ENCODE measurements at places on chromosomes 2 and 18.
A peak's percentile ranks its signal among the peaks of the same experiment; 100 is the strongest.

GRCh38 chr2:200585730-200586643, at the start of gene AOX1:
TSS of gene AOX1 (plus strand) at chr2:200586014. CDS start at chr2:200586109, 95 bp downstream.
- peak; percentile 20 for DNase-seq

GRCh38 chr2:188399159-188399558, 107.5 kb downstream of the GULP1 start:
- no peak for DNase-seq

GRCh38 chr2:214465363-214466146, 54.7 kb downstream of the VWC2L start:
- no peak for DNase-seq

DNA sequence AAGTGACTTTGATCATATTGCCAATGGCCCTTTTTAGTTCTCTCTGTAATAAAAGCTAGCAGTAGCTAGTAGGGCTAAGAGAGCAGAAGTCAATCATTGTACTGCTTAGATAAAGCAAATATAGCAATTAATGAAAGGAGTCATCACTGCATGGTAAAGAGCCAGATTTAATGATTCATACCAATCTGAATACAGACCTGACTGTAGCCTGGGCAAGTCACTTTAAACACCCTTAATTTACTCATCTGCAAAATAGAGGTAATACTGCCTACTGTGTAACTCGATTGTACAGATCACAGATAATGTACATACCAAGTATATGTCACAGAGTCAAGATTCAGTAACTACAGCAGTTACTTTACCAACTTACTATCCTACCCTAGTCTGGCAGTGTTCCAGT, 63.6 kb downstream of the ASXL2 start:
- no peak for DNase-seq

- DNase-seq: no peak
Observed at GRCh38 chr18:59273759-59274532, 692 bp upstream of the RAX start.

GRCh38 chr2:18378020-18378653, 182.3 kb downstream of the RDH14 start:
- DNase-seq: peak; percentile 16

GRCh38 chr2:226213717-226214116, 585.9 kb downstream of the IRS1 start:
- no peak for DNase-seq

DNA sequence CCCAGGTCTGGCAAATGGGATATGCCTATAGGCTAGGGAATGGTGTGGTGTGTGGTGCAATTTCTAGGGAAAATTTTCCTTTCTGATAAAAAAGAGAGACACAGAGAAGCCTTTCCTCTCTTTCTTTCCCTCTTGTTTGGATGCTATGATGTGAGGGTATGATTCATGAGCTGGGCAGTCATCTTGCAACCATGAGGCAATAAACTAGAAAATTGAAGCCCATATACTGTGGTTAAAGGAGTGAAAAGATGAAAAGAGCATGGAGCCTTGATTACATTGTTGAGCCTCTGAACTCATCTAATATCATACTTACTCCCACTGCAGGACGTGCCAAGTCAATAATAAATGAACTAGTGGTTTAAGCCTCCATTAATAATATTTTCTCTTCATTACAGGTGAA, 215.6 kb downstream of the HAUS1 start:
- DNase-seq: no peak

GRCh38 chr2:13009027-13009642, 292.4 kb downstream of the TRIB2 start:
- DNase-seq: no peak

DNA sequence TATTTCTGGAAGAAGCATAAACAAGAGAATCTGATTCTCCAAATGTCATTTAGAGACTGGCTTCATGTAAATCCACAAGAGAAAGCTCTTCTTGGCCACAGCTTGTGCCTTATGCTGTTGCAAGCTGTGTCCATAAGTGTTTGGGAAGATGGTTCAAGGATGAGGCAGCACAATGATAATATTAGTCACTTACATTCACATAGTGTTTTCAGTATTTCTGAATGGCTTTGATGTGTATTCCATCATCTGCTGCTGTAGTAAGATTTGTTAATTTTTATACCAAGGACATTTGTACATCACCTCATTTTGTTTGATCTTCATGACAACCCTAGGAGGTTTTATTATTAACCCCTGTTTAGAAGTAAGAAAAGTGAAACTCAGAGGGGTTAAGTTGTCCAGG, 29.9 kb downstream of the CREG2 start:
- DNase-seq: no peak

- DNase-seq: no peak
Observed at GRCh38 chr2:148622366-148622765, 22.2 kb upstream of the EPC2 start.

- peak; percentile 85 for DNase-seq
Observed at GRCh38 chr18:51110073-51110797, 80.2 kb downstream of the SMAD4 start.

All from activated naive CD8-positive, alpha-beta T cell treated with anti-CD3 and anti-CD28 coated beads, Interleukin-2, amount 50 U/mL, for 24 hours (primary cell).